ENCODE measurements at places on chromosomes 2 and 18.

DNA sequence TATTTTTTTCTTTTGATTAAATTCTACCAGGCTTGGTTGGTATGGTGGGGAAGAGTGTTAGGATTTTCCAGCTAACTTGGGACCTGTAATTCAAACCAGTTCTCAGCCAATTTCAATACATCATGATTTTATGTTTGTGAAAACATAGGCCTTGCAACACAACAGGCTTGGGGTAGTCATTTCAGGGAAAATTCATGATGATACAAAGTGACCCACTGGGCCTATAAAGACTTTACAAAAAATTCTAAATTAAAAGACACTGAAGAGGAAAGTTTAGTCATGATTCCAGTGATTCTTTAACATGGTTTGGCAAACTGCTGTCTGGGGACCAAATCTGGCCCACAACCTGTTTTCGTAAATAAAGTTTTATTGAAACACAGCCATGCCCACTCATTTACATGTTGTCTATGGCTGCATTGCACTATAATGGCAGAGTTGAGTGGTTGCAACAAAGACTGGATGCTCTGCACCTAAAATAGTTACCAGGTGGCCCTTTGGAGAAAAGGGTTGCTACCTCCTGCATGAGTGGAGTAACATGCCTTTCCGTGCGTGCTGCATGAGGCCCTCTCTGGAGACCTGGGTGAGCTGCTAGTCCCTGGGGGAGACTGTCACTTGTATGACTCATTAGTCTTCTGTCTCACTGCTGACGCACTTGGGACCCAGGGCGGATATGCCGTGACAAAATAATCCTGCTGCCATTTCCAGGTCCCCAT lies 73.6 kb downstream of the NPAS2 start:
- no peak for DNase-seq

- no peak for DNase-seq
Observed at GRCh38 chr2:64781711-64782390, 128.1 kb upstream of the SERTAD2 start.

- no peak for DNase-seq
Observed at GRCh38 chr2:30933496-30933895, 126.2 kb upstream of the CAPN13 start.

DNA sequence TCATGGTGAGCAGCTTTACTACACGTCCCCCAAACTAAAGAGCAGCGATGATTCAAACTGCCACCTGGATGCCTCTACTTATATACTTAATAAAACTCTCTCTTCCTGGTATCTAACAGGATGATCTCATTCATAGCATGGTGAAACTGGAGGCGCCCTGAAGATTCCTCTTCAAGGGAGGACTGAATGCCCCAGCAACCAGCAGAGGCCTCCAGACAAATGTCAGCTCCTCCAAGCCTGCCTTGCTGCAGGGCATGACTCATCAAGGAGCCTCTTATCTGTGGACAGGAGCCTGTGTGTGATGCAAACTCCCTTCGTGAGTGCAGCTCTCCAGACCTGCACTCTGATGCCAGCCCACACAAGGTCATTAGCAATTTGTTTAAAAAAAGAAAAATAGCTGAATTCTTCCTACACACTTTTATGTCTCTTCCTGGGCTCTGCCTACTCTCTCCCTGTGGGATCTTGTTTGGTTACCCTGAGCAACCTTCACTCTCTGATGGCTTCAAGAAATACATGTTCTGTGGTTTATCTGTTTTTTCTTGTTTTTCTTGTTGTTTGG lies 30.2 kb downstream of the LONRF2 start:
- DNase-seq, result peak; percentile 35

DNA sequence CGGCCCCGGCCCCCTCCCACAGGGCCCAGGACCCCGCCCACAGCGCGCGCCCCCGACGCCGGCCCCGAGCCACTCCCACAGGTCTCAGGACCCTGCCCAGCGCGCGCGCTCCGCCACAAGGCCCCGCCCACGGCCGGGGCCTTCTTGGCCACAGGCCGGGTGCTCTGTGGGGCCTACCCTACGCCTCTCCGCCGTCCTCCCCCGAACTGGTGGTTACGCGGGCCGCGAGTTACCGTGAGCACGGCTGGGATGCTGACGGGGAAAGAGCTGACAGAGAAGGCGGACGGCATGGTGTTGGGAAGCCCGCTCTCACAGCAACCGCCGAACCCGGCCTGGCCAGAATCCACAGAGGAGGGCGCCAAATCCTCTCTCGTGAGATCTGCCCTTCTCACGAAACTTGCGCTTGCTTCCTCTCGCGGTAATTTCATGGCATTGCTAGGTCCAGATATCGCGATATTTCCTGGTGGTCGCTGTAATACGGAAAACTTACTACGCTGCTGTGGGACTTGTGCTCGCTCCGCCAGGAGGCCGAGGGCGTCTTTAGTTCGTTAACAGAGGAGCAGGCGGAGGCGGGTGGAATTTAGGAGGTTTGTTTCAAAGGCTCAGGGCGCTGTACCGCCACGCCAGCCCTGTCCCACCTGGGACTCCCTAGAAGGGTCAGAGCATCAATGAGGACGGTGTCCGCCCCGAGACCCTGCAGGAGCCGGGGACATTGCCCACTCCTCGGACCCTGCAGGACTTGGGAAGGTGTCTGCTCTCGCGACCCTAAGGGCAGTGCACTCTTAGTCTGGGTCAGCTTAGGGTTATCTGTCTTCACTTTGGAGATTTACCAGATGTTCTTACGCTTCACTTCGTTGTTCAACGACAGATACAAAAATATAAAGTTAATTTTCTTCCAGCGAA lies at the start of gene TMEM18:
TSS of gene TMEM18 (minus strand) at position 351 of the 903 bp plus-strand sequence. CDS start at position 290, 61 bp downstream.
- peak; percentile 96 for DNase-seq

DNA sequence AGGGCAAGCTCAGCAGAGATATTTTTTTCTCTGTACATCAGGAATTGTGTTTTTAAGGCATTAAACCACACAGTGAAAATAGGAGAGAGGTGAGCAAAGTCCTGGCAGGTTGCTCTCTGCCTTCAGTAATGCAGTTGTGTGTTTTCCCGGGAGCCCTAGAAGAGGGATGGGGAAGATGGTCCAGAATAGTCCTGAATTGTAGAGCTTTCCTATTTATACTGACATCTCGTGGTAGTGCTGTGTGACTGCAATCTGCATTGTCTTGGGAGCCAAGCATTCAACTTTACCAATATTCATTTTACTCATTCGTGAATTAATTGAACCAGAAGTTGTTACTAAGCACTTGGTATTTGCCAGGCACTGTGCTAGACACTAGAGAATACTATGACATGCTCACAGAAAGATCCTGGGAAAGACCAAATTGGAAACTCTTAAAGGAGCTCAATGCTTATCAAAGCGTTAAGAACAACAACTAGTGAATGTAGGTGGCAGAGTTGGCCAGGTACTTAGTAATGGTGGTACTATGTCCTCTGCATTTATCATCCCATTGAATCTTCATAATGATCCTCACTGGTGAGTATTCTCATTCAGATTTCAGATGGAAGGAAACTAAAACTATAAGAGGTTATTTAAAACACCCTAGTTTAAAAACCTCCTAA lies 214.6 kb downstream of the TRIB2 start:
- DNase-seq, result no peak

DNA sequence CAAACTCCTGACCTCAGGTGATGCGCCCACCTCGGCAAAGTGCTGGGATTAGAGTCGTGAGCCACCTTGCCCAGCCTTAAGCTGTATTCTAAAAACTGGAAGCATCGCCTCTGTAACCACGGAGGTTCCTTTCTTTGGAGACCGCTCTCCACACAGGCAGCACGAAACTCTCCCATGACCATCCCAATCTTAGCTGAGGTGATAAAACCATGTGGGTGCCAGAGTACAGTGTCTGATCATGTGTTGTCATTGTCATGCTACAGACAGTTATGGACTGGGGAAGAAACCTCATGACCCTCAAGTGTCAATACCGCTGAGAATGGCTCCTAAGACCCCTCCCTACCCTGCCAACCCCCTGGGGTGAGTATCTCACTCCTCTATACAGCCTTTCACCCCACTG lies 41.4 kb upstream of the EPG5 start:
- DNase-seq, result no peak

GRCh38 chr2:222563106-222563718 lies 92.7 kb downstream of the FARSB start:
- no peak for DNase-seq
